ENCODE measurements at places on chromosomes 16 and 17. TPM values are rescaled to one million over a fixed set of nuclear protein-coding genes. Genes with fewer than 3 reads are reported as not detected.
A peak's percentile ranks its signal among the peaks of the same experiment; 100 is the strongest.

DNA sequence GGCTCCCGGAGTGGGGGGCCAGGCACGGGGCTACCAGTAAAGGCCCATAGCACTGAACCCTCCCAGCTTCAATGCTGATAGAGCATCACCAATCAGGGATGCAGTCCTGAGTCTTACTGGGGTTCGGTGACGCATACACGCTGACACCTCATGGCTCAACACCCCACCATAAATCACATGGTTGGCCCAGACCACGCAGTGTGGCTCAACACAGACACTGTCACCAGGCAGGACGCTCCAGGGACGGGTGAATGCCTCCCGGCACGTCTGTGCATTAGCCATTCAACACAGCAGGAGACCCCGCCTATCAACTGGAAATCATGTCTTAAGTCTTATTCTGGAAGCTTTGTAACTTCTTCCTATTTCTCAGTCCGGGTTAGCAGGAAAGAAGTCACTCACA lies 35.0 kb downstream of the NECAB2 start:
- DNase-seq: no peak

- DNase-seq: no peak
These were observed 22.2 kb downstream of the ITPRIPL2 start for GRCh38 chr16:19135896-19136438.

GRCh38 chr16:1580956-1581355 lies 30.9 kb downstream of the IFT140 start:
- no peak for DNase-seq

GRCh38 chr16:13883276-13883675 lies 36.7 kb upstream of the ERCC4 start:
- no peak for DNase-seq

- no peak for DNase-seq
These were observed 50.5 kb upstream of the CCL1 start for GRCh38 chr17:34413443-34414119.

DNA sequence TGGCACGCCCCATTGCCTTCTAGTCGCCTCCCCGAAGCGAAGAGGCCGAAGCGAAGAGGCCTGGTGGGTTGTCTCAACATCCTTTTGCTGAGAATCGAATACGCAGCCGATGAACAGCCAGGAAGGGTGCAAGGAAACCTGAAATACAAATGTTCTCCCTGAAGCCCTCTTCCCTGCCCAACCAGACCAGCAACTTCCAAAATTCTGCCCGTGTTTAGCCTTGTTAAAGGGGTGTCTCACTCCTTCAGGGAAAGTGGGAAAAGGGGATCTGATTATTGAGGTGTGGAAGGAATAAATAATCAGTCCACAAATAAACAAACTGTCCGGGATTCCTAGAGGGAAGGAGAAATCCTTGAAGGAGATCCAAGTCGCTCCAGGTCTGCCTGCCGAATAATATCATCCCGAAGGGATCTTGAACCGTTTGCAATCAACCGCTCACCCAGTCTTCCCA lies 1.4 kb upstream of the FOXC2 start:
- DNase-seq: no peak

DNA sequence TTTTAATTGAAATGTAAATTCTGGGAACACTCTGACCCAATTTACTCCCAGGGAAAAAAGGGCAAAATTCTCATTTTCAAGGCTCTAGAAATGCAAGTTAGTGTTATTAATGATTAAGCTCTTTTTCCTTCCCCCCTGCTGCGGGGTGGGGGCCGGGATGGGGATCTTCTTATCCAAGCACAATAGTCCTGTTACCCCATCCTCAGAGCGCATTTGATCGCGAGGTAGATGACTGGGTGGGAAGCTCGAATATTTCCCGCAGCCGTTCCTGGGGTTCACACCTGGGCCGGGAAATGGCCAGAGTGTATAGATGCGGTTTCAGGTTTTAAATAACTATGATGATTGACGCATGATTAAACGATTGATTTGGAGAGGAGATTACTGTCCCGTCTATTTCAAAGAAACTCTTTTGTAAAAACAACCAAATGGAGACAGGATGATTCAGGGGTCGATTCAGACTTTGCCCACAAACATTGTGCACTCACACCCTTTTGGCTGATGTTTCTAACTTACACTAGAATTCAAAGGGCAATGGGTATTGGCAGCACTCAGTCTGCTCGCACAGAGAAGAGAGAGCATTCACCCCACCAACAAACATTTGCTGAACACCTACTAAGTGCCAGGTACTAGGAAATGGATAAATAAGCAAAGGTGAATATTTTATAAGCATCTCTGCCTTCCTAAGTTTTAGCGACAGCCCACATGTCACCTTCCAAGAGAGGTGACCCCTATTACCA lies 55.0 kb downstream of the SALL1 start:
- DNase-seq: no peak

DNA sequence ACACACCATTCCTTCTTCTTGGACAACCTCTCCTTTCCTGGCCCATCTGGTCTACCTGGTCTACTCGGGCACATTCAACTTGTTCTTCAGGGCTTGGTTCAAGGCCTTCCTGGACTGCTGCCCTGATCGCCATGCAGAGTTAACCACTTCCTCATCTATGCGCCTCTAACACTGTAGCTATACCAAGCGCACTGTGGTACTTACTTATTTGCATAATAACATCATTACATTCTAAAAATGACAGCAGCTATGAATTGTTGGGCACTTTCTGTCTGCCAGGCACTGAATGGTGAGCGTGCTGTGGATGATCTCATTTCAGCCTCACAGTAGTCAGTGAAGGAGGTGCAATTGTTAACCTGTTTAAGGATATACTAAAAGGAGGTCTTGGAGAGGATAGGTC lies 66.9 kb upstream of the SDK2 start:
- DNase-seq: no peak

DNA sequence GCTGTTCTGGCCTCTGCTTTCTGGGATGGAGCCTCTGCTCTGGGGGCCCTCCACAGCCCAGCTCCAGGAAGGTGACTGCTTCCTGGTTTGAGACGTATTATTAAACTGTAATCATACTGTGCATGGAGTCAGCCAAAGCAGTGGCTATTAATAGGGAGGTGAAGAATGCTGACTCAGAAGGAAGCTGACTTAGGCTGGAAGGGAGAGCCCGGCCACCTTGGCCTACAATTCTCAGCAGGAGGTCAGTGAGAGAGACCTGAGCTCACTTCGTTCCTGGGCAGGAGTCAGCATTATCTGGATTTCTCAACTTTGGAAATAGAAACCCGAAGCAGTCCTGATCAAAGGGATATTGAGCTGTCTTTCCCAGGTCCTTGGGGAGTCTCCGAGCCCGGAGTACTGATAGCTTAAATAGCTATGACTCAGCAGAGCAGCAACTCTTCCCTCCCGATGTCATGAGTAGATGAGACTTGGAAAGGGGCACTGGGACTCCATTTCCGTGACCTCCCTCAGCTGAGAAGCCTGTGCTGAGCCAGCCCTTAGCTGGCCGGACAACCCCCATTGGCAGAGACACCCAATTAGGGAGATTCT lies 91.8 kb downstream of the YPEL2 start:
- no peak for DNase-seq

GRCh38 chr17:78272181-78272913 lies 40.9 kb downstream of the TMEM235 start:
- peak; percentile 81 for DNase-seq

DNA sequence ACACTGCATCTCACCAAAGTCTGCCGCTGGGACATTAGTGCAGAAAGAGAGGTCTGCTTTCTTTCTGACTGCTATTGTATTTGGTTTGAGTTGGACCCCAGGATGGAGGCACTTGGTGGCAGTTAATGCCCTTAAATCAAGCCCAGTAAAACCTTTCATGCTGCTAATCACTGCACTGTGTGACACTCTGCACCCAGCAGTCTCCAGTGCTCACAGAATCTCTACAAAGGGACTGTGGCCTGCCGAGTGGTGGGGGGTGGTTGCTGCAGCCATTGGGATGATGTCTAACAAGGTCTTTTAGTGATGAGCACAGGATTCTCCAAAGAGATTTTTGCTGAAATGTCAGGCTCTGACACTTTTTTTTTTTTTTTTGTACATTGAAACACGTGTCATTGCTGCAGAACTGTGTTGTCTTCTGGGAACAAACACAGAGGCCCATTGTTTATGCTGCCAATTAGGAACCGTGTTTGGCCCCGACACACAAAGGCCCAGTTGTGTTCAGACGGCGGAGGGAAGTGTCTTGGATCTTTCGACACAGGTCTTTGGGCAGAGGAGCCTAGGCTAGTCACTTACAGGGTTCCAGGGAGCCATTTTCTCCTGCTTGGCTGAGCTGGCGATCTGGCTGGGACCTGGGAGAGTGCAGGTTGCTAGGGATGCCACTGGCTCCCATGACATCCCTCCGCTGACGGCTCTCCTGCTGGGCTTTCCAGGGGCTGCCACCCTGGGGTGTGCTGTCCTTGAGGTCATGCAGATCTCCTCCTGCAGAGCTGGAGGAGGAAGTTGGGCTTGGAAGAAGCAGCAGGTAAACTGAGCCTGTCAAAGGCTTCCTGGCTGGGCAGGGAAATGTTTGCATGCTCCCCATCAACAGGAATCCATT lies 16.2 kb upstream of the TNRC6C start:
- no peak for DNase-seq

DNA sequence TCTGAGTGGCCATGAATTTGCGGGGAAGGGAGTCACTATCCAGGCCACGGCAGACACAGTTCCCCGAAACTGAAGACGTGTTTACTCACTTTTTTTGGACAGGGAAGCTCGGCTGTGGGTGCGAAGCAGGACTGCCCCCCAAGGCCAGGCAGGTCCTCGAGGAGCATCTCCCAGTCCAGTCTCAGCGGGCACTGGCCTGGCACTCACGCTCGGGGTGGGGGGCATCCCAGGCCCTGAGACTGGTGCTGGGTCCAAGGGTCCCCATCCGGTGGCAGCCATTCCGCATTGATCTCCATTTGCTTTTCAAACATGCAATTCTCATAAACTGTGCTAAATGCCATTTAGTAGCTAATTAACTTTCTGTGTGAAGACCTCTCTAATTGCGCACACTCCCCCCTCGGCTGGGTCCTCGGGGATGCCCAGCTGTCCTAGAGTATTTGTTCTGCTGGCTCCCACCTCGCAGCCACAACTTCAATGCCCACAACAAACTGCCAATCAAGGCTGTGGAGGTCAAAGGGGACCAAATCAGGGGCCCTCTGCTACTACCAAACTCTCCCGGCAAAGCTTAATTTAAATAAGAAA lies 50.2 kb downstream of the TBC1D16 start:
- no peak for DNase-seq

DNA sequence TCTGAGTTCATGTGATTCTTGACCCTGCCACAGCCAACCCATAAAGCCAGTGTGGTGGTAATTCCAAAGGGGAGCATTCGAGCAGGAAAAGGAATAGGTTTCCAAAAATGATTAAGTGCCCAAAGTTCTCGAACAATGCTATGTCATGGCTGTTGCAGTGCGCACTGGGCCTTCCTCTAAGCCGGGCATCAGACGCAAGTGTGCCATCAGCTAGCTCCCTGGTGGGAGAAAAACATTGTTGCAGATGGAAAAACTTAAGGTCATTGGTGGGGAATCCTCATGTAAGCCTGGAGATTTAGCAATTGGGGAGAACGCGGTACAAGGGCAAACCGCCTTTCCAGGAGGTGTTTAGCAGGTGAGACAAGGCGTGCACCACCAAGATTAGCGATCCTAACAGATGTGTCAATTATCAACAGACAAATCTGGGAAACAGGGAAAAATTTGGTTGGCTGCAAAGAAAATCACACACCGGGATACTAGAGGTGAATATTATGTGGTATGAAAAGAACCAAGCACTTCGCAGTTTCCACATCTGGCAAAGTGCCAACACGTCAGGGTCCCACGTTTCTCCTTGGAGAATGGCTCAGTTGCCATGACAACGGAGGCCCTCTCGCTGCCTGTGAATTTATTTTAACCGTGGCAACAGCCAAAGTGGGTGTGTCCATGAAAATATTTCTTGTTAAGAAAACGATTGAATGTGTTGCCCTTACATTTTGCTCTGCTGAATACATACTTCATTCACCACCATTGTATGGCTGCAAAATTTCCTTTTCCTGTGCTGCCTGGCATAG lies 118.5 kb upstream of the CACNG5 start:
- DNase-seq: peak; percentile 54

DNA sequence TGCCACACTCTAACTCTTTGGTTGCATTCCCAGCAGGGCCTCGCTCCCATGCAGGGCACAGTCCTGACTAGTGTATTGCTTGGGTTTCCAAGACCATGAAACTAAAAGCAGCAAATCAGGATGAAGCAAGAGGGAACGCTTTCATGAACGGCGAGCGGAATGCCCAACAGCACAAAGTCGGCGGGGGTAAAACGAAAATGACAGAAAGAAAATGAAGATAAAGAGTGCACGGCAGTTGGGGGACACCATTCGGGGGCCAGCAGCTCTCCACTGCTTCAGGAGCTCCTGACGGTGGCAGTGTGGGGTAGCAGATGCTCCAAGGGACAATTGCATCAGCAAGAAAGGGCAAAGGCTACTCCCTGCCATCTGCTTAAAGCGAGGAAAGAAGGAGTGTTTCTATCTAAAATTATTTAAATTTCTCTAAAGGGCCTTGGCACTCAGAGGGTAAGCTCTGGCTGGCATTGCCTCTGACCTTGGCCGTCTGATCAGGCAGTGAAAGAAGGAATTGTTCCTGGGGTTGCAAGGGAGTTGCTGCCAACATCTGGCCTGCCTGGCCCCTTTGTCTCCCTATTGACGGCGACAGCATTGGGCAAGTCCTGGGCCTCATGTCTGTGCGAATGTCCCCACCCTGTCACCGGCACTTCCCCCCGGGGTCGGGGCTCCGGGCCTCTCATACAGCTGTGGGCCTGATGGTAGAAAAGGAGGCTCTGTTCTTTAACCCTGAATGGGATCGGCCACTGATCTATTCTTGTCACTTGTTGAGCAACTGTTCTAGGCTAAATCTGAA lies 138.2 kb downstream of the CMIP start:
- DNase-seq: no peak

DNA sequence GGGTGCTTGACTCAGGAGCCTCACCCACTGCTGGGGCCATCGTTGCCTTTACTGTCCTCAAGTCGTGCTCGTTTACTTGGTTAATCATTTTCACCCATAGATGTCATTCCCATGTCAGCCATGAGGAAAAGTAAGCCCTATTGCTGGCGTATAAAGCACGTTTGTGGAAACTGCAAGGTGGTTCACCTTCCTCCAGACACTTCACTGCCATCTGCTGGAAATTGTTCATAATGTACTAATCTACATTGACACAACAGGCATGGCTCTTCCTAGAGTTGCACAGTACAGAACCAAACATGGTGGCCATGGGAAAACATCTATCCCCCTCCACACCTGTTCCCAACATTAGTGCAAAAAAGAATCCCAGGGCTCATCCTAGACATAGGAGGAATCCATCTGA lies 116.6 kb downstream of the ZNF18 start:
- no peak for DNase-seq

GRCh38 chr17:67311575-67311974 lies 54.8 kb downstream of the PSMD12 start:
- DNase-seq: no peak

GRCh38 chr17:54924405-54924804 lies 23.8 kb downstream of the TOM1L1 start:
- DNase-seq: no peak

DNA sequence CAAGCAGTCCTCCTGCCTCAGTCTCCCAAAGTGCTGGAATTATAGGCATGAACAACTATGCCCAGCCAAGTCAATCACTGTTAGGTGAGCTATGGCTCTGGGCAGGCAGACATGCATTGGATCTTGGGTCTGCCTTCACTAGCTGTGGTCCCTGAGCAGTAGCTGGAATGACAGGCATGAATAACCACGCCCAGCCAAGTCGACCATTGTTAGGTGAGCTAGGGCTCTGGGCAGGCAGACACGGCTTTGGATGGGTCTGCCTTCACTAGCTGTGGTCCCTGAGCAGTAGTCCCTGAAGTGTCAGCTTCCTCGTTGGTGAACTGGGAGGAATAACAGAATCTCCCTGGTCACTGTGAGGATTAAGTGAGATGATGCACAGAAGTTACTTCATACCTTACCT lies 6.4 kb downstream of the MRM3 start:
- DNase-seq: no peak

ABI3 gene
- total RNA-seq: 3.0 TPM

CCL4 gene
- 2.4 TPM for total RNA-seq

NLK gene
- total RNA-seq: 28.1 TPM

TVP23A gene
- total RNA-seq: 3.7 TPM

All from urinary bladder (tissue), 4 donors.